ENCODE measurements at places on chromosomes 7 and 10.

DNA sequence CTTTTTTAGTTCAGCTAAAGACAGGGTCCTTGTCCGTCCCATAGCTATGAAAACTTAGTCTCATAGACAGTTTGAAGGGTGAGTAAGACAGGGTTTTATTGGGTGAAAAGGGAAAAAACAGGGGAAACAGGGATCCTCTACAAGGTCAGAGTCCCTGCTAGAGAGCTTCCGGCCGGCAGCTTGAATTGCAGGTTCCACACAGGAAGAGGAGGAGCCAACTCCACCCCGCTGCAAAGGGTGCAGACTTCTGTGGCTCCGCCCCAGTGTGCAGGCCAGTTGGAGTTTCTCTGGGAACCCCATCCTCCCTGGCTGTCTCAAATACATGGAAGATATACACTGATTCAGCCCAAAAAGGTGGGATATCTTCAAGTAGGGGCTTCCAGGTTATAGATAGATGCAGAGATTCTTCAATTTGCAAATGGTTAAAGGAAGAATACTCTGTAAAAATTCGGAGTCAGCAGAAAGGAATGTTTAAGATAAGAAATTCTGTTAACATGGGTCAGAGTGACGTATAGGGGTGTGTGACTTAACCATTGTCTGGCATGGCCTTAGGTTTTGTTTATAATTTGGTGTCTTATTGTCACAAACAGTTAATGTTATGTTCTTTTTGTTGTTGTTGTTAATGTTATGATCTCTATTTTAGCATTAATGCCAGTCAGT, 34.6 kb upstream of the HECW1 start:
- no peak for DNase-seq

DNA sequence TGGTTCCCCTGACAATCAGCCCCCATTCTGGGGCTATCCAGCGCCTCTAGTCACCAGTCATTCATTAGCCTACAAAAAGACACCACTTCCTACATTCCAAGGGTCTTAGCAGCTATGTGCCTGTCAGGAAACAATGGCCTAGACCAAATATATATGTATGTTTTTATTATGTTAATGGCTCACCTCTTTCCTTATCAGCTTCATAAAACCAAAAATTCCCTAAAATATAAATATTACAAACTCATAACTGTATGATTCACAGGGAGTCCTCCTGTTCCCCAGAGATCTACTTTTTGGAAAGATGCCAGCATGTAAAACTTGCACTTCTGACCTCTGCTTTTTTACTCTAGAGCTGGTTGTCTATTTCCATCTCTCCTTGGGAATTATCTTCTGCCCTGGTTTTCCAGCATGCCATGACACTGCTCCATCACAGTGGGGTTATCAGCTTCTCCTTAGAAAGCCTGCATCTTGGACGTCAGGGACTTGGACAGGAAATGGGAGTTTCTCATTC, 79.2 kb downstream of the ABCA13 start:
- no peak for DNase-seq

GRCh38 chr7:44066494-44067063, 1.2 kb upstream of the PGAM2 start:
- DNase-seq = no peak

DNA sequence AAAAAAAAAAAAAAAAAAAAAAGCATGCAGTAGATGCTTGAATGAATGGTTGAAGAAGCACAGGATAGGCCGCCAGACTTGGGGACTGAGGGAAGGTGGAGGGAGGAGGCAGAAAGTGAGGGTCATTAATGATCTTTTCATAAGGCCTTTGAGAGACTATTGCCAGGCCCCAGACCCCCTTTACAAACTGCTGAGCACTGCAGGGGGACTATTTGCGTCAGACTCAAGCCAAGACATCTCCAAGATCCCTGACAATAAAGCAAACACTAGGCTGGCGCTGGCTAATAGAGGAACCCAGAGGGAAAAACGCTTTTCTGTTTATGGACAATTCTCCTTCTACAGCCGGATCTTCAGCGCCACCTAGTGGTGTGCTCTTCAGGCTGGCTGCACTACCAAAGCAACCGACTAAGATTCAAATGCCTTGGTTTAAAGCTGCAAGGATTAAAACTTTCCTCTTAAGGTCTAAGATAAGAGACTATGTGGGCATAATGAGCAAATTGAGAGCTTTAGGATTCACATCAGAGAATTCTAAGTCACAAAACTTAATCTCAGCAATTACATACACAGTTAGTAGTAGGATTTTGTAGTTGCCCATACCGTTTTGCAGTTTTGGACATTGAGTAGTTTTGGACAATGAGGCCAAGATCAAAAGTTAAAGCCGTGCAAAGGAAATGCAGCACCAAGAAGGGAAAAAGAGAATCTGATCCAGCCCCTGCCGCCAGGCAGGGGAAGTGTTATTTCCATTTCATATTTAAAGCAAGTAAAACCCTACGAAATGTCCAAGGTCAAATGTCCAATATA, 17.9 kb upstream of the AGK start:
- peak; percentile 33 for DNase-seq

DNA sequence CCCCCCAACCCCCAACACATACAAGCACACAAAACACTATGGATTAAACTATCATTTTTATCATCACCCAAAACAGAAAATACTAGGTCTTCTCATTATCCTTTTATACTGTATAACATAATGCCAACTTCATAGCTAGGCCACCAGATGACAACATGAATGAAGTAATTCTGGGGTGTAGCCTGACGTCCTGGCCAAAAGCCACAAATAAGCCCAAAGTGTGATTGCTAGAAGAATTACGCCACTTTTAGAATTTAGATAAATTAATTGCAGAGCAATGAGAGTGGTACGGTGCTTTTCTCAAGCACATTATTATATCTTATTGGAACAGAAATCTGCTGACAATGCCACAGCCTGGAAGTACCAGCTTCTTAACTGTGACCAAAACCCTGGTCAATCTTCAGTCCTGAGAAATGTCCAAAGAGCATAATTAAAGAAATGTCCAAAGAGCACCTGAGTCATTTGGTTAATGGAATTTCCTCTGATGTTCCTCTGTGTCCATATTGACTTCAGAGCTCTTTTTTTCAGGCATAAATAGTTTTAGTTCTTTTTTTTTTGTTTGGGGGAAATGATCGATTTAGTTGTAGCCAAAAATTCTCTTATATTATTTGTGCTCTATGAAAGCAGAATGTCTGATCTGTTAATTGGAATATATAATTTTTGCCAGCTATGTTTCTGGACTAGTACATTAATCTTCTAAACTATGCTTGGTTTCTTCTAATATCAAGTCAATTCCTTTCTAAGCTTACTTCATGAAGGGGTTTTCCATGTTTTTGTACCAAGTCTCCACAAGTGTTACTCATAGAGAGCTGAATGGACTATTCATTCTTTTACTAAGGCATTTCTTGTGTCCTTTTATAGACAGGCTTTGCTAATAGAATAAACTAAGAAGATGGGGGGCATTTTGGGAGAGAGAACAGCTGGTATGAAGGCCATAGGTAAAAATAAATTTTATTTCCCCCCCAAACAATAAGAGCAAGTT, 233.4 kb upstream of the SLC26A5 start:
- DNase-seq = no peak

- DNase-seq = no peak
Measured at GRCh38 chr10:112490545-112490944, 43.5 kb downstream of the VTI1A start.

GRCh38 chr7:107613948-107614347, 33.9 kb downstream of the BCAP29 start:
- DNase-seq = no peak
